ENCODE measurements at places on chromosomes 2 and 18.

DNA sequence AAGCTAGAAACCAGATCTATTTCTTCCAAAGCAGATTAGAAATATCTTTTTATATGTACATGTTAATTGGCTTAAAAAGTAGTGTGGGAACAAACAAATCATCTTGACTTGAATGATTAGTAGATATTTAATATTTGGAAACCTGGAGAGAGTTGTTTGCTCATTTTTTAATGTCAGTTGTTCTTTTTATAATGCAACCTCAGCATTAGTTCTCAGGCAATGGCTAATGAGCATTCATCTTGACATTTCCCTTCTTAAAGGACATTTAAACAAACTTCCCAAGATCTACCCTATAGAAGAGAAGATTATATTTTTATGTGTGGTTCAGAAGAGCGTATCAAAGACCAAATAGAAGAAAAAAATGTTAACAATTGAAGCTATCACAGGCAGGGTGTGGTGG, 334.0 kb downstream of the CTNNA2 start:
- DNase-seq = no peak

GRCh38 chr2:132725148-132725547, 55.1 kb upstream of the LYPD1 start:
- no peak for DNase-seq

DNA sequence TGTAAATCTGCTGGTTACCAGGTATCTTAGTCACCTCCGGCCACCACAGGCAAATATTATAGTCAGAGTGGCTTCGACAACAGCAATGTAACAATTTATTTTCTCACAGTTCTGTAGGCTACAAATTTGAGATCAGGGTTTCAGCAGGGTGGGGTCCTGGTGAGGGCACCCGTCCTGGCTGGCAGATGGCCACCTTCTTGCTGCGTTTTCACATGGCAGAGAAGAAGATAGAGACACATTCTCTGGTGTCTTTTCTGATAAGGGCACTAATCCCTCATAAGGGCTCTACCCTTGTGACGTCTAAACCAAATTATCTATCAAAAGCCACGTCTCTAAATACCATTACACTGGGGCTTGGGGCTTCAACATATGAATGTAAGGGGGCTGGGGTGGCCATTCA, 843.2 kb upstream of the FANCL start:
- DNase-seq = no peak

DNA sequence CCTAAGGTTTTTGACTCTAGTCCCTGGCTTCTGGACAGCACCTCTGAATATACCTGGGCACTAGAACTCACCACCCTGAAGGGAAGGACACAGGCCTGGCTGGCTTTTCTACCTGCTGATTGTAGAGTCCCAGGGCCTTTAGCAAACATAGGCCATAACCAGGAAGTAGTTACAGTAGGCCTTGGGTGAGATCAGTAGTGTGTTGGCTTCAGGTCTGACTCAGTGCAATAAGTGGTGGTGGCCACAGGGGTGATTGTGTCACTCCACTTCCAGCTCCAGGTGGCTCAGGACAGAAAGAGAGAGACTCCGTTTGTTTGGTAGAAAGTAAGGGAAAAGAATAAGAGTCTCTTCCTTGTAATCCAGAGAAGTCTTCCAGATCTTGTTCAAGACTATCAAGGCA, 101.7 kb upstream of the LGALSL start:
- DNase-seq = no peak

DNA sequence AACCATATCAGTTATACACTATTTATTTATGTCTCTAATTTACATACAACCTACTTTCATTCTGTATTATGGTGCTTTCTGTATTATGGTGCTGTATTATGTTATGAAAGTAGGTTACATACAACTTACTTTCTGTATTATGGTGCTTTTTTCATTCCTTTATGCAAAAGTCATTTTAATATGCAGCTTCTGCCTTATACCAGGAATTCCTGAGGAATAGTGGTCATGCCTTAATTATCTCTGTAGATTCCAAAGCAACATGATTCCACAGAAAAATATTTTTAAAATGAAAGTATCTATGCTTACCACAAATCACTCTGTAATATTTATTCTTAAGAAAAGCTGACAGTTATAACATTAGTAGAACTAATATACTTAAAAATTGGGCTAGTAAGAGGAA, 922.0 kb upstream of the NRXN1 start:
- no peak for DNase-seq

DNA sequence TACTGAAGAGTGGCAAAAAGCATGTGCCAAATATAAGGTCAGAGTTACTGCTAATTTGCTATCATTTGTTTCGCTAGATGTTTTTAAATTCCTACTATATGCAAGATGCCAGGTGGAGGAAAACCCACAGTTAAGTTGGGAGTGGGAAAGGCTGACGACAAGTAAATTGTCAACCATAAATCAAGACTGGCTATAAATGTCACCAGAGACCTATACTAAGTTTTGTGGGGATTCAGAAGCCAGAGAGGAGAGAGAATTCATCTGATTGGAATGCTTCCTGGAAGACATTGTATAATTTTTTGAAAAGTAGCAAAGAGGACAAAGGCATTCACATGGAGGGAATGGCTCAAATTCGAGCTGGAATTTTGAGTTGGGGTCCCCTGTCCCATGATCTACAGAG, 64.3 kb downstream of the CFAP221 start:
- no peak for DNase-seq

- DNase-seq = no peak
Observed at GRCh38 chr2:127080938-127081755, 25.8 kb downstream of the BIN1 start.

DNA sequence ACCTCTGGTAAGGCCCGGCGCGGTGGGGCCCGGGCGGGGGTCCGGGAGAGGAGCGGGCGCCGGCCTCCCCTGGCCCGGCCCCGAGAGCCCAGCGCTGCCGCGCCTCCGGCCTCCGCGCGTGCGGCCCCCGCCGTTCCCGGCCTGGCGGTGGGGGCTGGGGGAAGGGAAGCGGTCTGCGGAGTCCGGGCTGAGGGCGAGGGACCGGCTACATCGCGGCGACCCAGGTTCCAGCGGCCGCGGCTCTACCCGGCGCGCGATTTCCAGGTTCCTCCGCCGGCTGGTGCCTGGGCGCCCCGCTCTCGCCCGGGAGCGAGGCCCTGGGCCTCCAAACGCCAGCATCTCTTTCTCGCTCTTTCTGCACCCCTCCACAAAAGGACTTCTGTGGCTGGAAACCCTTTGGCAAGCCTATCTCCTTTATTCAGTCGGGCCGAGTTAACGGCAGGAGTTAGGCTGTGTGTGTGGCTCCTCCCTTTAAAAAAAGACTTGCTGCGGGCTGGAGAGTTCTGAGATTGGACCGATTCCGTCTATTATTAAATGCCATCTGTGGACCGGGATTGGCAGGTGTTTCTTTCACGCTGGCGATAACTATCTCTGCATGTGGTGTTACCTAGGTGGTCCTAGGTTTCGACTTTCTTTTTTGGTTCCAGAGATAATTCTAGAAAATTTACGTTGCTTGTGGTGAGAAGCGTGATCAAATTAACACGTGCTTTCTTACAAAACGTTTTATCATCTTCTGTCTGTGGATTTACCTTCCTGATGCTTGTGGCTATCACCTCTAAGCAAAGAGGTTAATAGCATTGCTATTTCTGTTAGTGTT, 592 bp downstream of the ME2 start:
- peak; percentile 69 for DNase-seq

- DNase-seq = peak; percentile 37
Observed at GRCh38 chr2:113277474-113278072, 1.1 kb downstream of the PAX8 start.

- no peak for DNase-seq
Observed at GRCh38 chr2:227576110-227576509, 22.6 kb upstream of the SCYGR2 start.

GRCh38 chr2:50143822-50144575, 887.9 kb downstream of the NRXN1 start:
- DNase-seq = peak; percentile 37

DNA sequence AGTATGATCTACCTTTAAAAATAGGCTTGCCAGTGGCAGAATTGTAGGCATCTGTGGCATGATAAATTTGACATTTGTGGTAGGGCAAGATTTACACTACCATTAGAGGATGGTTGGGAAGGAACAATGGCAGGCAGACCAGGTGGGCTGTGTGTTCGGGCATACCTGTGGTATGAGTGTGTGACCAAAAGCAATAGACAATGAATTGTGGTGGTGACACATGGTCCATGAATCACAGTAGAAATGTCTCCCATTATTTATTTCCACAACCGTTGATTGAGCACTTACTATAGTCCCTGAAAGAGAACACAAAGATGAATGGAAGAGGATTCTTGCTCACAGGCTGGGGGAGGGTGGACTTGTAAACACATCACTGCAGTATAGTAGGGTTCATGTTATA, 29.9 kb upstream of the RUFY4 start:
- DNase-seq = no peak

GRCh38 chr2:159902722-159903121, 104.7 kb upstream of the CD302 start:
- no peak for DNase-seq

- DNase-seq = no peak
Observed at GRCh38 chr18:37452682-37453385, 112.8 kb downstream of the CELF4 start.

DNA sequence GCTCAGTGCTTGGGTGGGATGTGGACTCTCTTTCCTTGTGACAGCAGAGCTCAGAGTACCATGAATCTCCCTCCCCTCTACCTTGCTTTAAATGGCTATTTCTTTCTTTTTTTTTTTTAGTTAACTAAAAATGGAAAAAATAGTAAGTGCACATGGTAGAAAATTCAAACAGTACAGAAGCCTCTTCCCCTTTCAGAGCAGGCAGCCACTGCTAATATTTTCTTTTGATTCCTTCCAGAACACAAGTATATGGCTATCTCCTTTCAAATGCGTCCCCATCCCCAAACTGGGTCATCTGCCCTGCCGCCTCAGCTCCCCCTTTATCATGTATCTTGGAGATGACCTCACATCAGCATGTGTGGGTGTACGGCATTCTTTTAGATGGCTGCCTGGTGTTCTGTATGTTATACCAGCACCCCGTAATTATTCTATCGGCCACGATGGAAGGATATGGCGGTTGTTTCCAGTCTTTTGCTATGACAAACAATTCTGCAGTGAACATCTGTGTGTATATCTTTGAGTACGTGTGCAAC, 70.5 kb upstream of the DLX2 start:
- DNase-seq = peak; percentile 13

DNA sequence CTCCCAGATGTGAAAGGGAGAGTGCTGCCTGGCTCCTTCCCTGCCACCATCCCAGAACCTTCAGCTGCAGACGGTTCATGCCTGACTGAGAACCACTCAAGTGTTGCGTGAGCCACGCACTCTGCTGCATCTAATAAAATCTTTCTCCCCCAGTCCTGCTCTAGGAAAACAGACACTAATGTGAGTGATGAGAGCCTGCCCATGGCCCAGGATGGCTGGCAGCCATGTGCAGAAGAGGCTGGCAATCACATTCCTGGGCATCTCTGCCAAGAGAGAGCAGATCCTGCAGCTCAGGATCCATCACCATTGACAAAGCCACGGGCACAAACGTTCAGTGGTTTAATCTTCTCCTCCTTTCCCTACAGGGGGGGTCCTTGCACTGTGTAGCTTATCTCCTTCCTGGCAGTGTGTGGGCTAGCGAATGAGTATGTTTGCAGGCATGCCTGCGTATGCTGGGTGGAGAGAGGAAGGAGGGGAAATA, 477.5 kb downstream of the SLC4A3 start:
- peak; percentile 65 for DNase-seq

DNA sequence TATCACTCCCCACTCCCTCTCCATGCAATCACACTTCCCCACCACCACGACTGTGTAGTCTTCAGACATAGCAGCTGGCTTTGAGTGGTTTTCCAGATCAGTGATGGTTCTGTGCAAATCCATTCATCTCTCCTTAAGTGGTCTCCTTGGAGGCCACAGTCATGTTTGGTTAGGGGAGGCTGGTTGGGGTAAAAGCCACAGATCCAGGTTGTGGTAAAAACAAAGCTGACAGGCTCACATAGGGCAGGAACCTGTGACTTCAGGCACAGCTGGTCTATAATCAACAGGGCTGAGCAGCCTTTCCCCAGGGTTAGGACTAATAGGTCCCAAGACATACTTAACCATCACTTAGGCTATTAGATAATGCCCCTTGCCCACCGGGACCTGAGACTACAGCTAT, 46.2 kb upstream of the FZD7 start:
- no peak for DNase-seq

GRCh38 chr2:220572385-220572784, 945.0 kb downstream of the SLC4A3 start:
- DNase-seq = no peak

DNA sequence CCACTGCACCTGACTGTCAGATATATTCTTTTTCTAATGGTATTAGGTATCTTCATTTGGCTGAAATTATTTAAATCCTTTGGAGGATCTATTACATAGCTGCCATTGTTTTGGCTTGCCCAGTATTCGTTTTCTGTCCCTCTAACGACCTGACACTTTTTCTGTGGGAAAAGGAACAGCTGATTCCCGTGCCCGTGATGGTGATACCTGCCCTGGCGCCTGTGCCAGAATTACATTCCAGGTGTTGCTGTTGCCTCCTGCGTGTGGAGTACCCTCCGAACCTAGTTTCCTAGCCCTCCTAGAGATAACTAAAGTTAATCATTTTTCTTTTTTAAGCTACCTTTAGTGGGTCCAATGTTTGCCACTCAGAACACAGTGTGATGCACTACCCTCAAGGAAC, 14.0 kb downstream of the HOXD1 start:
- DNase-seq = no peak

DNA sequence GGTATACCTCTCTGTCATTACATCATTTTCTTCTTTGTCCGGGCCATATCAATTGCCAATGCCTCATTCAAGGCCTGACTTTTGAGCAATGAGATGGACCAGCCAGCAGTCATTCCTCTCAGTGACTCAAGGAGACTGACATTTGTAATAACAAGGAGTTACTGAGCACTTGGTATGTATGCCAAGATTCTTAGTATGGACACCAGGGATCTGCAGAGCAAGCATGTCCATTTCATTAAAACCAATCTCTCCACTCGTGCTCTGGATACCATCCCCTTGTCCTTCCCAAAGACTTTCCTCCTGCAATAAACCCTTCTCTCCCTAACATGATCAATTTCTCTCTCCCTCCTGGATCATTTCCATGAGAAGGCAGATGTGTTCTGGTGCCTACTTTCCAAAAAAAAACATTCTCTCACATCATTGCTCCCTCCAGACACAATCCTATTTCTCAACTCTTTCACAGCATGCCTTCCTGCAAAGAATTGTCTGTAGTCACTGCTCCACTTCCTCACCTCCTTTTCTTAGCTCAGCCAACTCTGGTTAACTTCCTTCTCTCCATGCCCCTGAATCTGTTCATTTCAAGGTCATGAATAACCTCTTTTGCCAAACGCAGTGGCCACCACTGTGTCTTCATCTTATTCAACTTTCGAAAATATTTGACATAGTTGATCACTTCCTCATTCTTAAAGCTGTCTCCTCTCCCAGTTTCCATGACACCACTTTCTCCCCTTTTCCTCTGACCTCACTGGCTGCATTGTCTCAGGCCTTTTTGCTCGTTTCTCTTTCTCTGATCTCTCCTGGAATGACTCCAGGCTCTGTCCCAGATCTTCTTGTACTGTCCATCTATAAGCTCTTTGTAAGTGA, 102.8 kb upstream of the CYP1B1 start:
- peak; percentile 70 for DNase-seq

- no peak for DNase-seq
Observed at GRCh38 chr2:86563650-86564061, 413 bp upstream of the CHMP3 start.

GRCh38 chr2:120934574-120935338, 199.1 kb downstream of the GLI2 start:
- no peak for DNase-seq

- DNase-seq = no peak
Observed at GRCh38 chr18:46426679-46427047, 230.4 kb downstream of the LOXHD1 start.

Measured in mesendoderm (in vitro differentiated cells).